ENCODE measurements at places on chromosomes 2 and 18.

DNA sequence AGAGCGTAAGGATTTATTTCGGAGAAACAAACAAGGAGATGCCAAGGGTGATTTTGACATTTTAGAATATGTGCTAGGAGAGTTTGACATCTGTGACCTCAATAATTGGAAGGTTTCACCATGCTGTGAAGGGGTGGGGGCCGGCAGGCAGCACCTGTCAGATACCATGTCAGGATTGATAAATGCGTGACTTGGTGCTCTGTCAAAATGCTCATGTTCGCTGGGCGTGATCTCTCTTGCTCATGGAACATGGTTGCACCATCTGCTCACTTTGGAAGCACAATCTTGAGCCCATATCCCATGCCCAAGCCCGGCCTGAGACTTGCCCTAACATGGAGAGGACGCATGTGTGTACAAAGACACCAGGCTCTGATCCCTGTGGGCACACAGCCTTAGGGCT, 347.6 kb downstream of the RNF144A start:
- DNase-seq, result no peak

DNA sequence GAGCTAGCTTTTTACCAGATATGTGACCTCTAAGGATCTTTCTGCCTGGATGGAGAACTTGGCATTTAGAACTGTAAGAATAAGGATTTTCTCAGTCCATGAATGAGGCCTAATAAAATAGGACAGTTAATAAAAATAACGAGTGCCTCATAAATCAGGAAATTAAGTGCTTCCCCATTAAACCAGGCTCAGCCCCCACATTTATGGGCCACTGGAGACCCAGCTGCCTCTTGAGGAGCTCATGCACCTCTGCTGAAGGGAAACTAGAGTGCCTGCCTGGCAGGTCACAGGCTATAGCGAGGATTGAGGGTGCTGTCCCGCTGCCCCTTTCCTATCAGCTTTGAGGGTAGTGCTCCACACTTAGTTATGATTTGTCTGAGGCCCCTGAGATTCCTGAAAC, 158.0 kb downstream of the ALK start:
- DNase-seq, result no peak

GRCh38 chr2:168090366-168091135, 156.8 kb downstream of the STK39 start:
- DNase-seq, result no peak

DNA sequence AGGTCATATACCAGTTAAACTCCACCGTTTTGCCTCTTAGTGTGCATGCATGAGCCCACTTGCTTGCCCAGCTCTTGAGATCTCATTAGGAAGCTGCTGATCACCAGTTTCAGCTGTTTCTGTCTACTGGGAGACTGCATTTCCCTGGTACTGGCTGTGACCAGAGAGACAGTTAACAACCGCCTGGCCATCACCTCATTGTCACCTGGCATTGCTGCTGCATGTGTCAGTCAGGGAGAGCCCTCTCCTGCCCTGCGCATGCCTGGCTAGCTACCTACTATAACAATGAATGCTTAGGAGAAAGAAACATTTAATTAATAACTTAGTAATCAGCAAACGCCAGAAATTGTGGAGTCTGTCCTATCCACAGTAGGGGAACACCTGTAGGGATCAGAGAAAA, 265.8 kb upstream of the CYRIA start:
- no peak for DNase-seq

- DNase-seq, result no peak
These were observed 139.4 kb downstream of the WDSUB1 start for GRCh38 chr2:159146996-159147666.

DNA sequence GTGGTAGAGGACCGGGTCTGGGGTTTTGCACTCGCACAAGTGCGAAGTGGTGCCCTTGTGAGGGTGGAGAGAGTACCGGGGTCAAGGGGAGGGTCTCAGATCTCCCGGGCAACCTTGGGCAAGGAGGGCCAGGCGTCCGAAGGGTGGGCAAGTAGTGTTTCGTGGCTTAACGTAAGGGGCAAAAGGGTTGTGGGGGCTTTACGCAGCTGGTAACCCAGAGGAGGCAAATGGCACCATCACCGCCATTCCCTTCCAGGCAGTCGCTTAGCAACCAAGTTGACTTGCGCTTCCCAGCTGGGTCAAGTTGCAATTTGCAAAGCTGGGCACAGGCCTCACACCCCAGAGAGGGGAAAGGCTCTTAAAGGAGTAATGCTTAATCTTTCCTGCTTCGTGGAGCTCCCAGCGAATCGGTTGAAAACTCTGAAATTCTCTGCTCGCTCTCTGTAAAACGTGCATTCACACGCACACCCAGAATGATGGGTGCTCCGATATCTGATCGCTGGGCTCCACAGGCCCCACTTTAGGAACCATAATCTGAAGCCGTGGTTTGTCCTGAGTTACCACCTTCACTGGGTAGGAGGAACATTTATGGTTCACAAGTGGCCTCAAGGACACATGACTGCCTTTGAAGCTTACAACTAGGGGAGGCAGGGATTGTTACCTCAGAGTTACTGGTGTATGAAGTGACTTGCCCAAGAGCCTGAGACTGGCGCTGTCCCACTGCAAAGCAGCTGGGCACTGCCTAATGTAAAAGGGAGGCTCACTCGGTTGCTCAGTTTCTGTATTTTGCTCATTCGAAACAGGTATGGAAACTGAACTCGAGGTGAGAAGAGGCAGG, 127.9 kb downstream of the UXS1 start:
- DNase-seq, result no peak

DNA sequence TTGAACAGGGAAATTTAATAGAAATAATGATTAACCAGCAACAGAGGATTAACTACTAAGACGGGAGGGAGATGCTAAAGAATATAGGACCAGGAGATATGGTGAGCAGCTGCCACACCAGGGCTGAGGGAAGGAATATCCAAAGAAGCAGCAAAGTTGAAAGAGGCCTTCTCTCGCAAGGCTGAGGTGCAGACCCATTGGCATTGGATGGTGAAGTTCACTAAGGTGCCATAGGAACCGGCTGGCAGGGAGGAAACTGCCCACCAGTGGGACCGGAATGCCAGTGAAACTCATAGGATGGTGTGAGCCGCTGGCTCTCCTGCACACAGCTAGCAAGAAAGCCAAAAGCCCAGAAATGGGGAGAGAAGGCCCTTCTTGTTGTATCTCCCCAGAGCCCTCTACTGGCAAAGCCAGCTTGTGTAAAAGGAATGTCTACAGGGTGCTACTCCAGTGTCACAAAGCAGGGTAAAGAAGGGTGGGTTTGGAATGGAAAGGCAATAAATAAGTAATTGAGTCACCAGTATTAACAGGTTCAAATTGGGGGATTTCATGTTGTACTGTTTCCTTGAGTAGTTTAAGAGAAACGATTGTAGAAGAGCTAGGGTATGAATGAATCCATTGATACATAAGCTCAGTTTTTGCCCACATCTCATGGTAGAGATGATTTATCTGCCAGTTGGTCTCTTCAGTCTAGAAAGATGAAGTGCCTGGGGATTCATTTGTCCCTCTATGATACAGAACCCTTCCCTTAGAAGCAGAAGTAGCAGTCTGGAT, 36.0 kb downstream of the FARP2 start:
- peak; percentile 23 for DNase-seq

DNA sequence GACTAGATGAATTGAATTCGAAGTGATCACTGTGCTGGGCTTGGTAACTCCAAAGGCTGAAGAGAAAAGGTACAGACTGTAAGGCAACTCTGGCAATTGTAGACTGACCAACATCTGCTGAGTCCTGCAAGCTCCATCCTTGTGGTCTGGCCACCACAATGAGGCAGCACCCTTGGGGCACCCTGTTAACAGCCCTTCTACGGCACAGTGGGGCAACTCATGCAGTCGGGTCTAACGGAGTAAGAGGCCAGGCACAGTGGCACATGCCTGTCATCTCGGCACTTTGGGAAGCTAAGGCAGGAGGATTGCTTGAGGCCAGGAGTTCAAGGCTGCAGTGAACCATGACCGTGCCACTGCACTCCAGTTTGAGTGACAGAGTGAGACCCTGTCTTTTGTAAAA, 126.8 kb downstream of the ZAP70 start:
- no peak for DNase-seq

GRCh38 chr2:240453461-240454105, 18.1 kb downstream of the GPC1 start:
- no peak for DNase-seq

DNA sequence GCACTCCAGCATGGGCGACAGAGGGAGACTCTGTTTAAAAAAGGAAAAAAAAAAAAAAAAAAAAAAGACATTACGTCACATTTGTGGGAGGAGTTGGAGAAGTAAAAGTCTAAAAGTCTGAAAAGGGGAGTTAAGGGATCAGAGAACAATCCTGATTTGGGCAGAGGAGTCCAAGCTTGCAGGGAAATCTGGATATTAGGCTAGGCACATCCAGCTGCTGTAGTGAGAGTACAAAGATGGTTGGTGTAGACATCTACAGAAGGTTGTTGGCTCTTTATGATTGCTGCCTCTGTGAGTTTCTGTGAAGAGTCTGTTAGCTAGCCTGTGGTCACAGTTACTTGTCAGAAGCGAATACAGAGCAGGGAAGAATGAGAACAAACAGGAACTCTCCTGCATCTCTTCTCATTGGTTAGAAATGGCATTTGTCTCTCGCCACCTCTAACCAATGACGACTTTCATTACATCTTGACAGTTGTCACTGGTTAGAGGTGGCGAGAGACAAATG, 3.3 kb upstream of the OSBPL6 start:
- DNase-seq, result no peak

DNA sequence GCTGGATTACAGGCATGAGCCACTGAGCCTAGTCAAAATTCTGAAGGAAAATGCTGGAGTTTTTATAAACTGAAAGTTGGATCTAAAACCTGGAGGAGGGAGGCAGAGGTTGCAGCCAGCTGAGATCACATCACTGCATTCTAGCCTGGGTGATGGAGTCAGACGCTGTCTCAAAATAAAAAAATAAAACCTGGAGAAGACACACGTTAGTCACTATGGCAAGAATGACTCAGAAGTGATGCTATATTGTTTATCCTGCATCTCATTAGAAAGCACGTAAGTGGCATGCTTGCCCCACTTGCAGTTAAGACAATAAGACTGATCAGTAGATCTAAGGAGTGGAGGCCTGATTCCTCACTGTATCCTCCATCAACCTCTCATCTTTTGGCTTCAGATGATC, 106.6 kb upstream of the STON1 start:
- DNase-seq, result peak; percentile 73

DNA sequence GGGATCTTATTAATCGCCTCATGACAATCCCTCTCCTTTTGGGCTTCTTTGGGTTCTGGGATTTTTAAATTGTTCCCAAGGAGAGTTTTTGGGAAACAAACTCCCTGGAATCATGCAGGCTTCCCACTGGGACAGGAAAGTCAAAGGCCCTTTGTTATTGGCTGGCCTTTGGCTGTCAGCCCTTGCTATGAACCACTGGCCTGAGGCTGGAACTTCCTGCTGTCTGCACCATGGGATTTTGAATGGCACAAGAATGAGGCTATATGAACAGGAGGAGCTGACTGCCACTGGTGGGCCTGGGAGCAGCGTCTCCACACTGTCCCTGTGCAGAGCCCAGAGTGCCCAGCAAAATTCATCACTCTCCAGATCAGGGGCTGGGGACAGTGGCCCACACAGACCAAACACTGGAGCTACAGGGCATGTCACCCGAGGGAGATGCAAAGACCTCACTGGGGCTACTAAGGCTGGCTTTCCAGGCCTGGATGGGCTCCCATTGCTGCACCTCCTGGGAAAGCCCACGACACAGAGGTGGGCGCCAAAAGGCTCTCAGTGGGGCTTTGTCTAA, 35.7 kb downstream of the STEAP3 start:
- no peak for DNase-seq

- no peak for DNase-seq
These were observed 4.2 kb upstream of the UPP2 start for GRCh38 chr2:158097481-158097880.

GRCh38 chr18:1133541-1133940, 228.9 kb downstream of the ADCYAP1 start:
- no peak for DNase-seq

GRCh38 chr2:27591745-27592144, 8.9 kb downstream of the ZNF512 start:
- no peak for DNase-seq

DNA sequence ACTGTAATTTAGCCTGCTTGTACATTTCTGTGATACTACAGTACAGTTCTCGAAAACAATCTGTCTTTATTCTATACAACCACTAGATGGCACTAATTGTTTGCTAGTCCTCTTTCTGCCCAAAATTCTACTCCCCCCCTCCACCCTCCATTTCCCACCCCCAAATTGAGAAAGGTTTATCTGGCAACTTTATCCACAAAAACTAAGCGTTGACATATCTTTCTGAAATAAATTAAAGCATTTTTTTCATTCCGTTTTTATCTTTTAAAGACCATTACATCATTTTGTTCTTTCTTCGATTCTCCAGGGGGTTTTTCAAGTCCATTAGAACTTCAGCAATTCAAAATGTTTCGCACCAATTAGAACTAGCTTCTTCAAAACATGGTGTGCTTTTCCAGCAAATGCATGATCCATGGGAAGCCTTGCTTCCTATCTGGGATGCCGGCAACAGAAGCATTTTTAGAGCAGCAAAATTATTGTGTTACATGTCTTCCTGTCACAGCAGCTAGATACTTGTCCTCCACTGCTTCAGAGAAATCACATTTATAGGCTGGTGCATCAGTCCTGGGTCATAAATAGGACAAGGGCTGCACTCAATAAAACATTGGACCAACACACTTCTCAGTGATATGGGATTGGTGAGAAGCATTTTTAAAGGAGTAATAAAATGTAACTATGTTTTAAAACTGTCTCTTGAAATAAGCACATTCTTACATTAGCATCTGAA, 241.3 kb downstream of the PAX3 start:
- DNase-seq, result no peak

- no peak for DNase-seq
These were observed 42.4 kb downstream of the HK2 start for GRCh38 chr2:74876081-74876886.

GRCh38 chr2:223053484-223054192, 1.6 kb downstream of the KCNE4 start:
- DNase-seq, result no peak

- DNase-seq, result no peak
These were observed 681 bp upstream of the NRP2 start for GRCh38 chr2:205681401-205682238.

- DNase-seq, result peak; percentile 76
These were observed 68.6 kb downstream of the TGOLN2 start for GRCh38 chr2:85259101-85259590.

DNA sequence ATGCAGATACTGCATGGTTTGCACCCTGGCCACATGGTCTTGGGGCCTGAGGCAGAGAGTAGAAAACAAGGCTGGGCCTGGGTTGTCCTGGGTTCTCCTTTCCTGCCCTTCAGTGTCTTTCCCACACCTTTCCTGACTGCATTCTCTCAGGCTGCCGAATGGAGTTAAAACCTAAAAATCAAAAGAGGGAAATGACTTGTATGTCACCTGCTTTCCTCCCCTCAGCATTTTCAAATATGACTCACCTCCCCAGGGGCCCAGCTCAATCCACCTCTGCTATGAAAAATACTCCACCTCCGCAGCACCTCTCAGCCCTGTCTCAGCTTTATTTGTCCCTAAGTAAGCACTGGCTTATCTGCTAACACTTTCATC, 457.8 kb upstream of the MEX3C start:
- no peak for DNase-seq

DNA sequence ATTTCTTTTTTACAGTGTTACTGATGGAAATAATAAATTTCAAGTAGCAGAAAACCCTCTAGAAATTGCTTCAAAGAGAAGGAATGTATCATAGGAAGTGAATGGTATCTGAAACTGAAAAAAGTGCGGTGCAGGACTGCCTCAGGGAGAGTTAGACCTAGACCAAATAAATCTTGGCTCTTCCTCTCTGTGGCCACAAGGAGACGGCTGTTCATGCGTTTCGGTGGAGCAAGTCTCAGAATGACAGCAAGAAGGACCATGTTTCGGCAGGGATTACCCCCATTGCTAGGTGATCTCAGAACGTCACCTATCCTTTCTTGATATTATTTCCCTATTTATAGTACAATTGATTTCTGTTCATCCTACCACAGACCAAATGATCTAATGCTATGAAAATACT, 522.3 kb downstream of the SOX11 start:
- no peak for DNase-seq
